Right kidney (tissue), 9 donors: ENCODE measurements at places on chromosomes 5 and 9.

- DNase-seq = no peak
These were observed 76.1 kb upstream of the ADAMTS2 start for GRCh38 chr5:179421144-179421901.

DNA sequence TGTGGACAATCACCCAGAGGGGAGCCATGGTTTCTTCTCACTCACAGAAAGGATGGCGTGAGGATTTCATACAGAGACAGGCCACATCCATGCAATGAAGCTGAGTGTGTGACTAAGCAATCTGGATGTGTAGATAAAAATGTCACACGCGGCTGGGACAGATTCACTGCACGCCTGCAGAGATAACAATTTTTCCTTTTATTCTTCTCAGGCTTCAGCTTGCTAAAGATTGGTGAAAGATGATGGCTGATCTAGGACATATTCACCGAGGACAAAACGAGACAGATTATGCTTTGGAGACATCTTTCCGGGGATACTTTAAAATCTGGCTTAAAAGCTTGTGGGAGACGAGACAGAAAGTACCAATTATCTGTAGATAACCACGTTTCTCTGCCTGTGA, 313.9 kb upstream of the TRPC7 start:
- no peak for DNase-seq

DNA sequence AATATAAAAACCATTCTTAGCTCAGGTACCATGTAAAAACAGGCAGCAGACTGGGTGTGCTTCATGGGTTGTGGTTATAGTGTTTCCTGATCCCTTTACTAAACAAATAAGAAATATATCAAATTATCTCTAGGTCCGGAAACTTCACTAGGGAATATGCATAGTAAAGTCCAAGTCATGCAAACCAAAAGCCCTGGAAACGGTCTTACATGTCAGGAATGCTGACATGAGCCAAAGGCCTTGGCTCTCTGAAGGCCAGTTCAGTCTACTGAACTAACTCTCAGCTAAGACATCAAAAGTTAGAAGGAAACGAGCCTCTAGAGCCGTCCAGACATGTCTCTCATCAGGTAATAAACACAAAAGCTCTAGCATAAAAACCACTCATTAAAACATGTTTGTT, 778.9 kb upstream of the ZNF608 start:
- no peak for DNase-seq

DNA sequence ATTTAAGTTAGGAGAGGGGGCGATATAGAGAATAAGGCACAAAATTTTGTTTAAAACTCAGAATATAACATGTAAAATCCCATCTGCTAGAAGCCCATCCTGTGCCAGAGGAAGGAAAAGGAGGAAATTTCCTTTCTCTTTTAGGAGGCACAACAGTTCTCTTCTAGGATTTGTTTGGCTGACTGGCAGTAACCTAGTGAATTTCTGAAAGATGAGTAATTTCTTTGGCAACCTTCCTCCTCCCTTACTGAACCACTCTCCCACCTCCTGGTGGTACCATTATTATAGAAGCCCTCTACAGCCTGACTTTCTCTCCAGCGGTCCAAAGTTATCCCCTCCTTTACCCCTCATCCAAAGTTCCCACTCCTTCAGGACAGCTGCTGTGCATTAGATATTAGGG, 18.3 kb downstream of the MOCS2 start:
- no peak for DNase-seq

GRCh38 chr5:51091816-51092215, 291.4 kb upstream of the ISL1 start:
- DNase-seq = no peak

GRCh38 chr9:8155706-8156105, 356.1 kb upstream of the DMAC1 start:
- DNase-seq = no peak

DNA sequence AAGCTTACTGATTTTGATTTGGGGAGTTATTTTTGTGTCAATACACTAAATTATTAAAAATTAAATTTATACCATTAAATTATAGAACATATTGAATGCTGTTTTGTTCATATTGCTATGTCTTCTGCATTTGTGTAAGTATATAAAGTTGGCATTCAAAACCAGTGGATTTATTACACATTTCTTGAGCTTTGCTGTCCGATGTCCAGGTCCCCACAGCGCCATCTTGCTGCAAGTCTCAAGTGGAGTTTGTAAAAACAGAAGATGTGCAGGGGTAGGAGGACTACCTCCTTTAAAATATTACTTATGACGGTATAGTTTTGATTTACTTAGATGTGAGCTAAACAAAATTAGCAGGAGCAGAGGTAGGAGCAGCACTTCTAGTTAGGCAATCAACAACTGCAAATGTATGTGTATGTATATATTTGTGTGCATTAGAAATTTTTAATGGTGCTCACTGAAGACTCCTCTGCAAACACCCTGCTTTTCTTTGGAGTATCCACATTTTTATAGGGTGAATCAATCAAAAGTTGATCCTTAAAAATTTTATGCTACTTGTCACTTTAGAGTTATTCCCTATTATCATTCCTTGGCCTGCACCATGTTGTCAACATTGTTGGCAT, 37.4 kb downstream of the CPEB4 start:
- no peak for DNase-seq

DNA sequence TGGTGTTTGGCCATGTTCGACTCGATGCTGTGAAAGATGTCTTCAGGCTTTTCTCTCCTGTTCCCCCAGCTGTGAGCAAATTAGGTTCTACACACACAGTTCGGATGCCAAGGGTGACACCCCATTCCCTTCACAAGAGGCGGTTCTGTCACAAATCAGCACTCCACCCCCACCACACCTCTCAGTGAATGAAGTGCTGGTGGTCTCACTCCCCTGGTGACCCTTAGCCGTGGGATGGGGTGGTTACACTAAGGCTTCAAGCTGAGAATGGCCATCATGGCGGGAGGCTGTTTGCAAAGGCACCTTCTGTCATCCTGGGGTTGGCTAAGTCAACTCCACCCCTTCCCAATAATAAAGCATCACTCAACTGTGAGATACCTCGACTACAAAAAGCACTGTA, 26.4 kb downstream of the AMBP start:
- no peak for DNase-seq

DNA sequence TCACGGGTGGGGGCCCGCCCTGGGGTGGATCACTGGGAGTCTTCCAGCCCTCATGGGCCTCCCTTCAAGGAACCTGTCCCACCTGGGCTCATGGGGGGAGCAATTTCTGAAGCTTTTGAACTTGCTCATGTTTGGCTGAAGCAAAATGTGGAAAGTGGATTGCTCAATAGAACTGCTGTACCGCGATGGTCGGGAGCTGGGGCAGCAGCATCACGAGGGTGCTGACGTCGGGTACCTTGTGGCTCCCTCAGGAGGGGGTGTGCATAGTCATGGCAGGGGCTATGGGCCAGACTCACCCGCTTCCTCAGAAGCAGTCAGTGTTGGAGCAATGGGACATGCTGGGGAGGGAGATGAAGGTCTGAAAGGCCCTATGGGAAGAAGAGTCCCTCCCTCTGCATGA, 57.9 kb downstream of the PRRT1B start:
- DNase-seq = no peak

DNA sequence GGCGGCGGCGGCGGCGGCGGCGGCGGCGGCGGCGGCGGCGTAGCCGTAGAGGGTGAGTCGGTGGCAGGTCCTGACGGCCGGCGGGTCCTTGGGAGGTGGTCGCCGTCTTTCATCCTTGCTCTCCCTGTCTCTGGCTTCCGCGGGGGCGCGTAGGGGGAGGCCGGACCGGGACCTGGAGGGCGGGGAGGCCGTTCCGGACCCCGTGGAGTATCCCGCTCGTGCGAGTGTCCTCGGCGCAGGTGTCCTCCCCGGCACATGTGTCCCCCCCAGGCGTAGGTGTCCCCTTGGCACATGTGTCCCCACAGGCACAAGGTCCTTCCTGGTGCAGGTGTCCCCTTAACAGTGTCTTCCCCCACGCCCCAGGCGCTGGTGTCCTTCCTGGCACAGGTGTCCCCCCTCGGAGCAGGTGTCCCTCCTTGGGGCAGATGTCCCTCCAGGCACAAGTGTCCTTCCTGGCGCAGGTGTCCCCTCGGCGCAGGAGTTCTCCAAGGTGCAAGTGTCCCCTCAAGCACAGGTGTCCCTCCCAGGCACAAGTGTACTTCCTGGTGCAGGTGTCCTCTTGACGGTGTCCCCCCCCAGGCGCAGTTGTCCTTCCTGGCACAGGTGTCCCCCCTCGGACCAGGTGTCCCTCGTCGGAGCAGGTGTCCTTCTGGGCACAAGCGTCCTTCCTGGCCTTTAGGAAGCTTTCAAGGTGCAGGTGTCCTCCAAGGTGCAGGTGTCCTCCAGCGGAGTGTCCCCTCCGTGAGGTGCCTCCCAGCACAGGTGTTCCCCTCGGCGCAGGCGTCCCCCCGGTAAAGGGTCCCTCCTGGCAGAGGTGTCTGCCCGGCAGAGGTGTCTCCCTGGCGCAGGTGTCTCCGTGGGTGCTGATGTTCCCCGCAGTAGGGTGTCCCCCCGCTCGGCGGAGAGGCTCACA, 519 bp downstream of the EXOC3 start:
- DNase-seq = peak; percentile 27

- no peak for DNase-seq
These were observed 10.8 kb downstream of the ZDHHC11B start for GRCh38 chr5:773517-774264.

GRCh38 chr5:35741971-35742370, 114.7 kb upstream of the IL7R start:
- DNase-seq = no peak

- no peak for DNase-seq
These were observed 364.5 kb downstream of the MAN2A1 start for GRCh38 chr5:110054240-110054639.

GRCh38 chr5:90640484-90641059, 82.0 kb downstream of the ADGRV1 start:
- DNase-seq = no peak

- peak; percentile 53 for DNase-seq
These were observed 215.6 kb downstream of the ROR2 start for GRCh38 chr9:91734371-91734981.

DNA sequence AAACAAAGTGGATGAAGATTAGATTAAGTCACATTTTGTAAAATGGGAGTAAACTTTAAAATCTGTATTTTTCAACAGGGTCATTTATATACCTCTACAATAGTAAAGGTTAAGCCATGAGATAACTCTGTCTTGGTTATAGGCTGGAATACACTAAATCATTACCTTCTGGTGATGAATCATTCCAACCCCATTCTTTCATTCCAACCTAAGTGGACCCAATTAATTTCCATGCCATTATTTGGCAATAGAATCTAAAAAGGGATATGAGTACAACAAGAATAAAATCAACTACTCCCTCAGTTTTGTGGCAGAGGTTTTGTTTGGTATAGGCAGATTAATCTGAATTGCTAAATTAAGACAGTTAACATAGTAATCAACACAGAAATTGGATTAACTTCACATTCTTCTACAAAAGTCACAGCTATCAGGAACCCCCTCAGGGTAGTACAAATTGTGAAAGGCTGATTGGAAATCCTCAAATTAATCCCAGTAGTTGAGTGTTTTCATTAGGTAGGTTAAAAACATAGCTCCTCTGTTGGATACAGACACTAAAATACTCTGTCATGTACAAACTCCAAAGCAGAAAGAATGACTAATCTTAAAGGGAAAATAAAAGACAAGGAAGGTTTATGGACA, 54.2 kb downstream of the ELAVL2 start:
- no peak for DNase-seq

- DNase-seq = no peak
These were observed 496.7 kb downstream of the ENC1 start for GRCh38 chr5:74143721-74144330.

DNA sequence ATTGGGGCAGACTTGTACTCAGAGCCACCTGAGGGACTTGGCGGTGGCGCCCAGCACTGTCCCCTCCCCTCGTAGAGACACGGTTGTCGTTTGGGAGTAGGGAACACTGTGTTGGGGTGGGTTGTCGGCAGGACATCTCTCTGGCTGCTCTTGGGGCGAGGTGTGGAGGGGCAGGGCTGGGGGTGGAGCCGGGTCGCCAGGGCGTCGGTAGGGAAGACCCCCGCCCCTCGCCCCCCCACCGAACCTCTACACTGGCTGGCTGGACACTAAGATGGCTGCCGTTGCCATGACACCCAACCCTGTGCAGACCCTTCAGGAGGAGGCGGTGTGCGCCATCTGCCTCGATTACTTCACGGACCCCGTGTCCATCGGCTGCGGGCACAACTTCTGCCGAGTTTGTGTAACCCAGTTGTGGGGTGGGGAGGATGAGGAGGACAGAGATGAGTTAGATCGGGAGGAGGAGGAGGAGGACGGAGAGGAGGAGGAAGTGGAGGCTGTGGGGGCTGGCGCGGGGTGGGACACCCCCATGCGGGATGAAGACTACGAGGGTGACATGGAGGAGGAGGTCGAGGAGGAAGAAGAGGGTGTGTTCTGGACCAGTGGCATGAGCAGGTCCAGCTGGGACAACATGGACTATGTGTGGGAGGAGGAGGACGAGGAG, 778 bp downstream of the TRIM41 start:
- DNase-seq = no peak

GRCh38 chr9:74037274-74037673, 459.9 kb upstream of the RORB start:
- DNase-seq = no peak

DNA sequence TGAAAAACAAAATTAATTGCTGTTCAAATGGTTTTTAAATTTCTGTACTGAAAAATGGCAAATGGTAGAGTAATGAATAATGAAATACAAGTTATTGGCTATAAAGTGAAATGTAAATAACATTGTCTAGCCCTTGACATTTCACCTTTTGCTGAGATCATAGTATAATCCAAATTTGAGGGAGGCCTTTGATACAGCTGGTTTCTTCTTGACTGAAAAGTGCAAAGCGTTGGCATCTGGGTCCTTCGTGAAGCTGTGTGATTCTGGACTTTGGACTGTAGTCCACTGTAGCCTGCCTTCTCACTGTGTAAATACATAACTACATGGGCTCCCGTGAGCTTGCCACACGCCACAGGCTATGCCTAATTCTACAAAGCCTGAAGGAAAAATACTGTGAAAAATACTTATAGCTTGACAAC, 52.3 kb downstream of the ARHGEF28 start:
- no peak for DNase-seq

DNA sequence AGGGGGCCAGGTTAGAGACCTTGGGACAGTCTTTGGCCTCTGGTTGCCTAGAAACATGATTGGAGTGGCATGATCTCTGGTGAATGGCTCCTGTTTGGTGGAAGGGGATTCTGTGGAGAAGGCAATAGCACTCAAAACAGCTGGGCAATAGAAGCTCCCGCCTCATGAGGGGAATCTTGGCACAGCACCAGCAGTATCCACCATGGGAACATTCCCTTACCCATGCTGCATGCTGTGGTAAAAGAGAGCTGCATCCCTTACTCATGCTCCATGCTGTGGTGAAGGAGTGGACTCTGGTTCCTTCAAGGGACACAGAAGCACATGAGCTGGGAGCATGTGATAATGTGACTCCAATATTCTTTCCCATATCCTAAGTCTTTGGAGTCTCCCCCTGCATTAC, 160.6 kb downstream of the PJA2 start:
- no peak for DNase-seq

- no peak for DNase-seq
These were observed 8.3 kb downstream of the SLC25A48 start for GRCh38 chr5:135842737-135843136.

- DNase-seq = peak; percentile 50
These were observed 106.0 kb downstream of the PHF2 start for GRCh38 chr9:93682155-93682968.

DNA sequence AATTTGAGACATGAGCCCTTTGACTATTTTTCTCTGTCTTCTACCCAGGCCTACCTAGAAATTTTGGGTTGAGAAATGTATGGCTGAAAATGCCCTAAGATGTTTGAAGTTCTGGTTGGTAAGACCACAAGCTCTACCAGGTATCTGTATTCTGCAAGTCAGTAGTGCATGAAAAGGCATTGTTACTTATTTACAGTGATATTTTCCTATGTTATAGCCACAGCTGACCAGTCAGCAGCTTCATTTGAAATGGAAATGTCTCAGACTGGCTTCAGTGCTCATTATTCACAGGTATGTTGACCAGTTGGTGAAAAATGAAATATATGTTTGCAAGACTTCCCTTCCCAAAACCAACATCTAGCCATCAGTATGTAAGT, 91.9 kb upstream of the ITGA2 start:
- DNase-seq = no peak
